ENCODE measurements at places on chromosomes 7 and 10.

- DNase-seq: no peak
Measured at GRCh38 chr7:37430171-37430570, 18.5 kb downstream of the ELMO1 start.

DNA sequence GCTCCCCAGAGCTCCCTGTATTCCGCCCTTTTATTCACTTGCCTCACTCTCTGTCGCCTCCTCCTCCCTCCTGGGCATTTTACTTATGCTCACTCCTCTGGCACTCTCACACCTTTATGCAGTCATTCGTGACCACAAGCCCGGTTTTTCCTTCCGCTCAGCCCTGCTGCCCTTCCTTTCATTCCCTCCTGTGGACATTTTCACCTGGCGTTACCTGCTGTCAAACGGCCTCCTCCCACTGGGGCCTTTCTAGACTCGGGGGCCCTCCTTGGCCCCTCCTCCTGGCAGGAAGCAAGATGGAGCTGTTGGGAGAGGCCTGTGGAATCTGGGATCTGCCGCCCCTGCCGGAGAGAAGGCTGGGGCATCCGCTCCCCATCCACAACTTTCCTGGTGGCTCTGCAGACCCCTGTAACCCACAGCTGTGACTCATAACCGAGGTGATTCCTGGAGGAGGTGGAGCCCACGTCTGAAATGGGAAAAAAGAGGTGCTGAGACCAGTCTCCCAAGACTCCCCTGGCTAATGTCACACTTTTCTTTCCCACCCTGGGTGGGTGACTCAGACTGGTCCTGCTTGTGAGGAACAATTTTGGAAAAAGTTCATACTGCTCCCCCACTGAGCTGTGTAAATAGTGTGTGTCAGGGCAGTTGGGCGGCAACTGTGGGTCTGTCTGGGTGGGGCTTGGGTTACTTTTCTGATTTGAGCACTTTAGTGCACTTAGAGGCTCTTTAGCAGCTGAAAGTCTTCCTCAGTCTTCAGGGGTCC, 1.2 kb downstream of the VCL start:
- peak; percentile 79 for DNase-seq

GRCh38 chr7:94547126-94547525, 37.5 kb downstream of the CASD1 start:
- DNase-seq: no peak

GRCh38 chr10:32446536-32447406, 831 bp downstream of the CCDC7 start:
- DNase-seq: no peak

- DNase-seq: peak; percentile 79
Measured at GRCh38 chr10:30736685-30737232, 107.2 kb upstream of the LYZL2 start.

Measured in tibial artery (tissue), 4 donors.